ENCODE measurements at places on chromosomes 3 and 15.

DNA sequence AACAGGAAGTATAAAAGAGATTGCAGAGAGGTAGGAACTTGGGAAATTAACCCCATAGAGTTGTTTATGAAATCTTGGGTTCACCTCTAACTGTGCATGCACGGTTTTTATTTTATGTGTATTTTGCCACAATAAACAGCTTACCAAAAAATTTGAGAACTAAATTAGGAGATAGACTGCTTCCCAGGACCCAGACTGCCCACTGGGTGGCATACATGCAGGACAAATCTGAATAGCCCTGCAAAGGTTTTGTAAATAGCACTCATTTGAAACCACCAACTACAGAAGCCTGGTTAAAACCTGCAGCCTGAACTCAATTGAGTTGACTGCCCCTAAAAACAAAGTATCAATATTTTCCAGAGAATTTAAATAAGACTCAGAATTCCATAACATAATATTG is 96.4 kb upstream of the SLCO2A1 start:
- DNase-seq: no peak

DNA sequence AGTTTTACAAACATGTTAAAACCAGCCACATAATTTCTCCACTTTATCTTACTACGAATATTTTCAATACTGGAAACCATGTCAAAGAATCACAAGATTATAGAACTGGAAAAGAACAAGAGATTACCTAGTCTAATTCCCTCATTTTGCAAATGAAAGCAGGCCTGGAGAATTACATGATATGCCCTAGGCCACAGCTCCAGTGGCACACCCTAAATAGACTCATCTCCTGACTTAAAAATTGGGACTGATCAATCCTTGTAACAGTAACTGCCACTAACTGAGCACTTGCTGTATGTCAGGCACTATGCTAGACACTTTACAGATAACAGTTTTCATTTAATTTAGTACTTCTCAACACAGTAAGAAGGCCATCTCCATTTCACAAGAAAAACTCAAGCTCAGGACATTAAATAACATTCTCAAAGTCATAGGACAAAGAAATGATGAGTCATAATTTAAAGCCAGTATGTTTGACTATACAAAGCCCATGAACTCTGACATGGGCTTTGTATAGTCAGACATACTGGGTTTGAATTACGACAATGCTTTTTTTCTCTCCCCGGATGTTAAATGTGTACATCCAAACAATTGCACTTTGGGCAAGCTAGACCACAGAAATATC is 9.4 kb downstream of the IGSF11 start:
- no peak for DNase-seq

- no peak for DNase-seq
These were observed 186.7 kb downstream of the APBA2 start for GRCh38 chr15:29072444-29072843.

DNA sequence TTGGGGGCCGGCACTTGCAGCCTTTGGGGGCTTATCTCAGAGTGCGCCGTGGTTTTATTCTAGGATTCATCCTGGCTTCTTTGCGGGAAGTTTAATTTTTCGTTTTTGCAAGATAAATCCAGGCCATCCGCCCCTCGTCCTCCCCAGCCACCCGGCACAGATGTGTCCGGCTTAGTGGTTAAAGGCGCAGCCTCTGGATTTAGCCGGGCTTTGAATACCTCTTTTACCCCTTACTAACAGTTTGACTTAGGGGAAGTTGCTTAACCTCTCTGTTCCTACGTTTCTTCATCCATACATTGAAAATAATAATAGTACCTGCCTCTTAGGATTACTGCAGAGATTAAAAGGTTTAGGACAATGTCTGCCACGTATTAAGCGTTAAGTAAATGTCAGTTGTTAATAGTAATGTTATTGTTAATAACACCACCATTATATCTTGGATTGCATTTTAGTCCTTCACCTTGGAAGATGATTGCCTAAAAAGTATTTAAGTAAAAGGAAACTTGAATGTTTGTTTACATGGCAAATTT is 714 bp downstream of the ECT2 start:
- no peak for DNase-seq

DNA sequence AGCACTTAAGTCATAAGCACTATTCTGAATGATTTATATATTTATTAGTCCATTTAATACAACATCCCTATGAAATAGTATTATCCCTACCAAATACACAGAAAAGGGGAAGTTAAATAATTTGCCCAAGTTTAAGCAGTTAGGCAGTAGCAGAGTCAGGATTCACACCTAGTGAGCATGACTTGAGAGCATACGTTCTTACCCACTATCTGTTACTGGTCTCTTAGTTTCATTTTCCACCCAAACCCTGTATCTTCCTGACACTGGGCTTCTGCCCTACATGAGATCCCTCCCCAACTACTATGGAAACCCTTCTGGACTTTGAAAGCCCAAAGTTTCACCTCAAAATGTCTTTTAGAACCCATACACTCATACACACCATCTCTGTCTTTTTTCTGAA is 4.4 kb upstream of the ATOSA start:
- no peak for DNase-seq

DNA sequence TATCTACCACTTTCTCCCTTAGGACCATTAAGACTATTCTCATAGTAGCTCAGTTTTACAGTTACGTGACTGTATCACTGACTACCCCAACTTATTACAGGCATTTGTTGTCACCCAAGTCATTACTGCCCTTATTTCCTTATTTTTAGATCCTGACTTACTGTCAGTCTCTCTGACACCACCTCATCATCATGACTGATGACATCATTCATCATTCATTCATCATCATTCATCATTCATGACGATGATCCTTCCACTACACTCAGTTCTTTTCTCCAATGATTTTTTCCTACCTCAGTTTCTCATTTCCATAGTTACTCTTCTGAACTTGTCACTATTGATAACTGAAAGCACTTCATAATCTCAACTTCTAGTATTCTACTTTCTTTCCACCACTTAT is 83.8 kb downstream of the ADAM10 start:
- no peak for DNase-seq

Measured in tibial nerve (tissue), 4 donors.